ENCODE measurements at places on chromosomes 6 and 20.

- no peak for DNase-seq
Observed at GRCh38 chr6:26258212-26258977, 106.6 kb upstream of the BTN3A2 start.

- DNase-seq: no peak
Observed at GRCh38 chr6:139284789-139285188, 7.0 kb downstream of the TXLNB start.

GRCh38 chr20:36836591-36837269, 39.2 kb upstream of the TLDC2 start:
- DNase-seq: peak; percentile 74

DNA sequence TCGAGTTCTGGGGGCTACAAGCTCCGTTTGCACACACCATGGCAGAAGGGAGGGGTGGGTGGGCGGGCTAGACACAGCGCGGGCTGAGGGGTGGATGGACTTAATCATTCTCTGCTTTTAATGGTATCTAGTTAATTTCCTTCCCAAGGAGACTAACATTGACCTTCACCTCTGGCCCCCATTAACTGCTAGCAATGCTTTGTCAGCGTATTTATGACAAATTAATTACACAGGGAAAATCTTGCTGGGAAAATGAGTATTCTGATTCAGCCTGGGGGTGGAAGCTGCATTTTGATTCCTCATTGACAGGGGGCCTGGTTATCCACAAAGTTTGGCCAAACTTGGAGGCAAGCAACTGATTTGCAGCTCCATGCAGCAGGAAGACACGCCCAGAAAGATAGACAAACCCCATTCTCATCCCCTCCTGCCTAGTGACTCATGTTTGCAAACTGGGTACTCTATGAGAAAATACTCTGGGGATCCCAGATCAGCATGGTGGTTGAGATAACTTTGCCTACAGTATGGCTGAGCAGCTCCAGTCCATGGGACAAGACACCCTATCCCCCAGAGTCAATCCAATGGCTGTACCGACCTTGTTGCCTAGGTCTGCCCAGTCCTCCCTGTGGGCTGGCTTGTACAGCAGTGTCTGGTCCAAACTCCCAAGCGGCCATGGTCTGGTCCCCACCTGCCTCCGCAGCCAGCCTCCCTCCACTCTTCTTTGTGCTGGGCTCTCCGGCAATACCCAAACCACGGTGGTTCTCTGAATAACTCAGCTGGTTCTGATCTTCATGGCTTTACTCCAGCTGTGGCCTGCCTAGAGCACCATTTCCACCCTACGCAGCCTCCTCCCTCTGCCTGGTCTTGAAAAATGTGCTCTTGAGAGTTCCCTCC, 19.7 kb downstream of the ZBP1 start:
- no peak for DNase-seq

DNA sequence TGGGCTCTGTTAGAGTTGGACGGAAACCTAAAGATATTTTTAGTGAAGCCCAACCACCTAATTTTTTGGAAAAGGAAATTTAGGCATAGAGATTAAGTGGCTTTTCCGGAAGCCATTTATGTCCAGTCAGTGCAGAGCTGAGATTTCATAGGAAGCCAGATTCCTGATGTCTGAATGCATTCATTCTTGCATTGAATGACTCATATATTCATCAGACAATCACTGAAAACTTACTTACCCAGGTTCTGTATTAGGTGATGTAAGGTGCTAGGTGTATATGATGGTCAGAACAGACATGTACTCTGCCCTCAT, 4.1 kb downstream of the SH3BGRL2 start:
- DNase-seq: no peak

GRCh38 chr6:129105035-129105434, 222.1 kb downstream of the LAMA2 start:
- DNase-seq: no peak

DNA sequence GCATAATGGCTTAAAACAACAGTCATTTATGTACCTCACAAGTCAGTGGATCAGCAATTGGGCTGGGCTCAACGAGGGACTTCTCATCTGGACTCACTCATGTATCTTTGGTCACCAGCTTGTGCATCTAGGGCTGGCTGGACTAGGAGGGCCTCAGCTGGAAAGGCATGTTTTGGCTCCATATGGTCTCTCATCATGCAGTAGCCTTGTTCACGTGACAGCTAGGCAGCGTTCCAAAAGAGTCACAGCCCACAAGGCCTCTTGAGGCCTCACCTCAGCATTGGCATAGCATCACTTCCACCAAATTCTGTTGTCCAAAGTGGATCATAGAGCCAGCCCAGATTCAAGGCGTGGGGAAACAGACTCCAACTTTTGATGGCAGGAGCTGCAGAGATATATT, 110.1 kb downstream of the MAFB start:
- no peak for DNase-seq

- DNase-seq: no peak
Observed at GRCh38 chr6:81767163-81767891, 14.8 kb upstream of the TENT5A start.

DNA sequence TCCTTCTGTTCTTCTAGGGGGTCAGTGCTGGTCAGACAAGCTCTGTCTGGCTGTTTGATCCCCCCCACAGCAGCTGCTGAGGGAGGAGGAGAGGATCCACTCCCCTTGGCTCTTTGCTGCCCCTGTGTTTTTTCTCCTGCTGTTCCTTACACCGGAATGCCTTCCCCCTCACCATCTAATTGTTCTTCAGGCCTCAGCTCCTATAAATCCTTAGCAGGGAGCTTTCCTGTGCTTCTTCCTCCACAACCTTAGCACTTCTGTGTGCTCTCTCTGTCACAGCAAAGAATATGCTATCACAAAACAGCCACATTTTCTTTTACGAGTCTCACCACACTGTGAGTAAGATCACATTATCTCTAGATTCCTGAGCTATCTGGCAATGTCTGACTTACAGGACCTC, 196.6 kb downstream of the OTOR start:
- no peak for DNase-seq

- no peak for DNase-seq
Observed at GRCh38 chr6:149939356-149939648, 2.5 kb upstream of the ULBP2 start.

GRCh38 chr20:49642816-49643215, 70.9 kb downstream of the B4GALT5 start:
- DNase-seq: no peak

DNA sequence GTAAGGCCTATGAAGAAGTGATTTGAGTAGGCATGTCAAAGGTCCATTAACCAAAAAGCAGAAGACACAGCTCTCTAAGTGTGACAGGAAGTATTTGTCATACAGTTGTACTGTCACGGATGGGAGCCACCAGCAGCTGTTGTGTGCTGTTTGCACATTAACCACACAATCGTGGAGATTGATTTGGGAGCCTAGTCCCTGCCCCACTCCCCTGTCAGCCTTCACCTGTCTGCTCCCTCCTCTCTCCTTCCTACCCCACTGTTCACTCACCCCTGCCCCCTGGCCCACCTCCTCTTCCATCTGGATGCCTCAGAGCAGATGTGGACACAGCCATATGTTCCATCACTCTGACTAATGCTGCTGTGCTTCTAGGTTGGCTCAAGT, 124.7 kb upstream of the SPACA1 start:
- no peak for DNase-seq

DNA sequence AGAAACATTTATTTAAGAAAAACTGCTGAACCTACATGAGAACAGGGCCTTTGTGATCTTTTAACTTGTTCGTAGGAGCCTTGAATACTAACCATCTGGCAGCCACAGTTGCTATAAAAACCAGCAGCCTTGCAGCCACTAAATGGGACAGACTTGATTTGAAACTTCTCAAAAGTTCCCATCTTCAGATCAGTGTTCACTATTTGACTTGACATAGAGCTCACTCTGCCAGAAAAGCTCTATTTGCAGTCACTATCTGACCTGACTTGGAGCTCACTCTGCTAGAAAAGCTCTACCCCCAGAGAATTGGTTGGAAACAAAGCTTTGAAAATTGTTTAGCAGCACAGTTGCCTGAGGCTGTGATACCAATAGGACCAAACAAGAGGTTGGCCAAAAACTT, 119.3 kb upstream of the F13A1 start:
- DNase-seq: no peak

DNA sequence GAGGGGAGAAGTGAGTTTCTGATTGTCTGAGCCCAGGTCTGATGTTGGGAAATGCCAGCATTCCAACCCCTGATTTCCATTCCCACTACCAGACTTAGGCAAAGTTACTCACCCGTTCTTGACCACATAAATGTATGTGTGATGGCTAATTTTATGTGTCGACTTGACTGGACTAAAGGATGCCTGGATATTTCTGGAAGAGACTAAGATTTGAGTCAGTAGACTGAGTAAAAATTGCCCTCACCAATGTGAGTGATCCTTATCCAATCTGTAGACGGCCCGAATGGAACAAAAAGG, 95.8 kb upstream of the TAB2 start:
- DNase-seq: no peak

DNA sequence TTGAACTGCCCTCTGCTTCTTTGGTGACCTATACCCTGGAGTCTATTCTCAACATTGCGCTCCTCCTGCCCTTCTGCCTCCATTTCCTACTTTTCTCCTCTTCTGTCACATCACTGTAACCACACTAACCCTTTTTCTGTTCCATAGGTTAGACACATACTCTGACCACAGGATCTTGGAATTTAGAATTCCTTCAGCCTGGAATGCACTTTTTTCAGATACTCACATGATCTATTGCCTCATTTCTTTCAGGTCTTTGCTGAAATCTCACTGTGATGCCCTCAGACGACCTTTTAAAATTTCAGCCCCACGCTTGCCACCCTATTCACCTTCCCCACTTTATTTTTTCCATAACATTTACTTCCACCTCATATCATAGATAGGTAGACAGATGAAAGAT, 5.1 kb downstream of the VNN1 start:
- no peak for DNase-seq

GRCh38 chr6:31396422-31397152, 6.8 kb upstream of the MICA start:
- DNase-seq: peak; percentile 85

DNA sequence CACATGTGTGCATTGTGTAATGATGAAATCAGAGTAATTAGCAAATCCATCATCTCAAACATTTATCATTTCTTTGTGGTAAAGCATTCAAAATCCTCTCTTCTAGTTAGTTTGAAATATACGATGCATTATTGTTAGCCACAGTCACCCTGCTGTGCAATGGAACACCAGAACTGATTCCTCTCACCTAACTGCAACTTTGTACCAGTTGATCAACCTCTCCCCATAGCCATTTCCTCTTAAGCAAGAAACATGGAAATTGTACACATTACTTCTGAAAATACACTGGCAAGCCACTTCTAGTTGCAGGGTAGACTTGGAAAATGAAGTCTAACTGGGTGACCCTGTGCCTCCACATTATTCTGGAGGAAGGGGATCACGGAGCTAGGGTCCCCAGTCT, 58.1 kb upstream of the ESR1 start:
- no peak for DNase-seq

DNA sequence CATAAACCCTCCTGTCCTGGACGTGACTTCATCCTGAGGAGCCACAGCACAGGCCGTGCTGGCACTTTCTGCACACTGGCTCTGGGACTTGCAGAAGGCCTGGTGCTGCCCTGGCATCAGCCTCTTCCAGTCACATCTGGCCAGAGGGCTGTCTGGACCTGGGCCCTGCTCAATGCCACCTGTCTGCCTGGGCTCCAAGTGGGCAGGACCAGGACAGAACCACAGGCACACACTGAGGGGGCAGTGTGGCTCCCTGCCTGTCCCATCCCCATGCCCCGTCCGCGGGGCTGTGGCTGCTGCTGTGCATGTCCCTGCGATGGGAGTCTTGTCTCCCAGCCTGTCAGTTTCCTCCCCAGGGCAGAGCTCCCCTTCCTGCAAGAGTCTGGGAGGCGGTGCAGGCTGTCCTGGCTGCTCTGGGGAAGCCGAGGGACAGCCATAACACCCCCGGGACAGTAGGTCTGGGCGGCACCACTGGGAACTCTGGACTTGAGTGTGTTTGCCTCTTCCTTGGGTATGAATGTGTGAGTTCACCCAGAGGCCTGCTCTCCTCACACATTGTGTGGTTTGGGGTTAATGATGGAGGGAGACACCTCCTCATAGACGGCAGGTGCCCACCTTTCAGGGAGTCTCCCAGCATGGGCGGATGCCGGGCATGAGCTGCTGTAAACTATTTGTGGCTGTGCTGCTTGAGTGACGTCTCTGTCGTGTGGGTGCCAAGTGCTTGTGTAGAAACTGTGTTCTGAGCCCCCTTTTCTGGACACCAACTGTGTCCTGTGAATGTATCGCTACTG, 22.0 kb upstream of the PYGB start:
- DNase-seq: no peak

DNA sequence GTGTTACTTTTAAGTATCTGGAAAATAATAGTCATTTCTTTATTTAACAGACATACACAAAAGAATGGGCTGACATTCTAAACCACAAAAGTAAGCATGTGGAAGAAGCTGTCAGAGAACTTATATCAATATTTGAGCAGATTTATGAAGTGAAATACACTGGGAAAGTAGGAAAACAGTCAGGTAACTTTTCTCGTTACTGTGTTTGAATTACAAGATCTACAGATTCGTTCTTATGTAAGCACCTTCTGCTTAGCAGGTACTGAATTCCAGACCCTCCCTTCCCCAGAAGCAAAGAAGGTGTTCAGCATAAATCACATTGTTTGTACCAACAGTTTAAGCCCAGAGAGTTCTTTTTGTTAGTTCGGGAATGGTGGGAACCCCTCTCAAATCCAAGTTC, 88.0 kb downstream of the DNAH8 start:
- DNase-seq: no peak

DNA sequence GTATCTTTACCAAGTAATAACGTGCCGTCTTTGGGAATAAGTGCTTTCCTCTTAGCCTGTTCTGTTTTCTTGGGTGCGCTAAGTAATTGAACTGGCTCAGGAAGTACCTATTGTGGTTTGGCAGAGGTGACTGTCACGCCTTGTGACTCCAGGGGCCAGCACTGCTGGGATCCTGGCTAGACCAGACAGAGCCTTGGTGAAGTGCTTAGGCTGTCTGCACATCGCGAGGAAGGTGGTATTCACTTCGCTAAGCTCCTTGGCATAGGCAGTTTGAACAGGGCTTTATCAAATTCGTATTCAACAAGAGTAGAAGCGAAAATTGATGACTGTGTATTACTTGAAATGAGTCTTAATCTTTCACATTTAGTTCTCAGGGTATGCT, 17.6 kb downstream of the PRDM1 start:
- peak; percentile 45 for DNase-seq

DNA sequence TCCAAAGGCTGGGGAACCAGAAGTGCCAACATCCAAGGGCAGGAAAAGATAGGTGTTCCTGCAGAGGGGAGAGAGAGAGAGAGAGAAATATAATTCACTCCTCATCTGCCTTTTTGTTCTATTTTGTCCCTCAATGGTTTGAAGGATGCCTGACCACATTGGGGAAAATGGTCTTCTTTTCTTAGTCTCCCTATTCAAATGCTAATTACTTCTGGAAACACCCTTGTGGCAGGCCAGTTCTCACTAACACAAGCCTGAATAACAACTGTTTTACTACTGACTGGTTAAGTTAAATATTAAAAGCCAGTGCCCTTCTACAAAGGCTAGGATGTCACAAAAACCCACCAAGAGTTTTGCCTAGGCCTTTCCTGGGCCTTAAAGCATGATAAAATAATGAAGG, 425.4 kb upstream of the HTR1E start:
- DNase-seq: no peak

- no peak for DNase-seq
Observed at GRCh38 chr6:40779409-40779808, 192.2 kb upstream of the LRFN2 start.

All from activated naive CD8-positive, alpha-beta T cell treated with anti-CD3 and anti-CD28 coated beads, Interleukin-2, amount 10 ng/mL, durations not matched to agents 7 days and 5 days (primary cell).